ENCODE measurements at places on chromosomes 13 and 19.

DNA sequence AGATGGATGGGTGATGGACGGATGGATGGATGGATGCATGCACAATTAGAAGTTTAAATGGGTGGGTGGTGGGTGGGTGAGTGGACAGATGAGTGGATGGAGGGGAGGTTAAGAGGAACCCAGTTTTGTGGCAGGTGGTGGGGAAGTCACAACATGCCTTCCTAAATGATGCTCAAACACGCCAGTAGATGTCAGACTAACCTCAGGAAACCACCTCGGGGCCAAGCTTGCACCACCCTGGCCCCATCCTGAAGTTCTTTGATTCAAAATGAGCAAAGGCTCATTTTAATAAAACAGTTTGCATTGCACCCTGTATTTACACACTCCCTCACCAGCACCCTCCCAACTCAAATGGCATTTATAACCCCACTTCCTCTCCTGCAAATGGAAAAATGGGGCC lies 91.4 kb upstream of the CACNA1A start:
- DNase-seq = peak; percentile 31

DNA sequence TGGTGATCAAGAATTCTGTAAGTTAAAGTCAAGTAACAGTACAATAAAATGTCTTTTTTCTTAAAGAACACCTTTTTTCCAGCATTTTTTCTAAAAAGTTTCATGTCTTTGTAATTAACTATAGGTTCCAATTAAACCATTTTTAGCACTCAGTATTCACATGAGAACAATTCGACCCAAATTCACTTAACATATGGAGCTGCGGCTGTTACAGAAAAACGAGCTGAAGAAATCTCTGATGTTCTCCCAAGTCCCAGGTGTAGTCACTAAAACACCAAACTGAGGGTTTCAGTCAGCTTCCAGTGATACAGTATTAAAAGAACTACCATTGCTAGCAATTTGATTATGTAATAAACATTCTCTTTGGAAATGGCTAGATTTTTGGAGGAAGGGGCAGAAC lies 117.6 kb downstream of the TNFSF13B start:
- DNase-seq = no peak

DNA sequence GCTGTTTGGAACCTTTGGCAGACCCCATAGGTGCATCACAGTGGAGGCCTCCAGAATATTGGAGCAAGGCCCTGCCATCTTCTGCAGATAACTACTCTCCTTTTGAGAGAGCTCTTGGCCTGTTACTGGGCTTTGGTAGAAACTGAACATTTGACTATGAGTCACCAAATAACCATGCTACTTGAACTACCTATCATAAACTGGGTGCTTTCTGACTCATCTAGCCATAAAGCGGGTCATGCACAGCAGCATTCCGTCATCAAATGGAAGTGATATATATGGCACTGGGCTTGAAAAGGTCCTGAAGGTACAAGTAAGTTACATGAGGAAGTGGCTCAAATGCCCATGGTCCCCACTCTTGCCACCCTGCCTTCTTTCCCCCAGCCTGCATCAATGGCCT lies 782.5 kb upstream of the SLITRK6 start:
- DNase-seq = no peak

- no peak for DNase-seq
Measured at GRCh38 chr19:48596679-48597465, 9.7 kb upstream of the SPACA4 start.

- peak; percentile 27 for DNase-seq
Measured at GRCh38 chr13:40777166-40777808, 6.3 kb upstream of the MRPS31 start.

DNA sequence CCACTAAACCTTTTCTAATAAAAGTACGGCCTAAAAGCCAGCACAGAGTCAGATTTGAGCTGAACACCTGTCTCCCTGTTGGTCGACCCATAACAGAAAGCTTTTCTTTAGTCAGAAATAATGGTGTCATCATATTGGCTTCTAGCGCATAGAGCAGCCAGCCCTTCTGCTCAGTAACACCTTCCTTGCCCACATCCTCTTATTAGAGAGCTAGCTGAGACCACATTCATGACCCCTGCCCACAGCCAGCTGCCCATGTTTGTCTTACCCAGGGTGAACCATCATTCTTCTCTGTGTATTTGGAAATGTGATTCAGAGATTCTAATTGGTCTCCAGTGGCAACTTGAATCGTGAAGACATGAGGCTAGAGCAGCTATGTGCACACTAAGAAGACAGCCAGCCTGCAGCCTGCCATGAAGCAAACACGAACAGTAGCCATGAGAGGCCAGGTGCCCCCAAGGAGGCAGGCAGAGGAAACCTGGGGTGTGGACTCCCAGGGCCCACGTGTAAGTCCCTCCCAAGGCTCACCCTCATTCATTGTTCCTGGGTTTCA lies 82.3 kb upstream of the PDCD5 start:
- no peak for DNase-seq

Data from activated T-cell treated with anti-CD3 and anti-CD28 coated beads for 4 hours (primary cell).